ENCODE measurements at places on chromosomes 6 and 20. TPM values are rescaled to one million over a fixed set of nuclear protein-coding genes. Genes with fewer than 3 reads are reported as not detected.

The CLVS2 gene
- 0.15 TPM for total RNA-seq

The MEP1A gene
- not detected for total RNA-seq

The ENPP1 gene
- total RNA-seq: 1.6 TPM

The VSX1 gene
- 0.43 TPM for total RNA-seq

The ZNF391 gene
- total RNA-seq: 0.25 TPM

The FBXO30 gene
- total RNA-seq: 5.1 TPM

The PPP1R18 gene
- 41.7 TPM for total RNA-seq

The PSORS1C2 gene
- not detected for total RNA-seq

The MYCT1 gene
- not detected for total RNA-seq

The TSHZ2 gene
- total RNA-seq: not detected

The POPDC3 gene
- total RNA-seq: 27.8 TPM

The PPP1R3G gene
- total RNA-seq: 1.6 TPM

The DEFB110 gene
- not detected for total RNA-seq

The DPPA5 gene
- not detected for total RNA-seq

The TNXB gene
- total RNA-seq: 0.42 TPM

The ERVFRD-1 gene
- total RNA-seq: not detected

The SAMD10 gene
- not detected for total RNA-seq

The RAD21L1 gene
- not detected for total RNA-seq

The SMPDL3A gene
- total RNA-seq: 4.4 TPM

The GNRH2 gene
- total RNA-seq: 0.31 TPM

The MYBL2 gene
- total RNA-seq: 83.7 TPM

The BPI gene
- total RNA-seq: not detected

The OGFRL1 gene
- 4.1 TPM for total RNA-seq

The LPIN3 gene
- total RNA-seq: 14.2 TPM

The RPS6KA2 gene
- 0.11 TPM for total RNA-seq

The AIF1 gene
- not detected for total RNA-seq

The ALDH5A1 gene
- 8.1 TPM for total RNA-seq

The IPCEF1 gene
- 0.03 TPM for total RNA-seq

The PDE10A gene
- 25.5 TPM for total RNA-seq

The RIPOR3 gene
- total RNA-seq: 0.08 TPM

The LY86 gene
- not detected for total RNA-seq

The C6orf163 gene
- total RNA-seq: 0.20 TPM

The TMEM151B gene
- 0.07 TPM for total RNA-seq

The SAMD5 gene
- 0.48 TPM for total RNA-seq

The TAP2 gene
- total RNA-seq: 15.2 TPM

The ANGPT4 gene
- not detected for total RNA-seq

The SLX4IP gene
- total RNA-seq: 2.3 TPM

The BANF2 gene
- total RNA-seq: not detected
